ENCODE measurements at places on chromosomes 12 and 14.

GRCh38 chr12:70733385-70733784 lies 96.2 kb upstream of the PTPRB start:
- no peak for DNase-seq

DNA sequence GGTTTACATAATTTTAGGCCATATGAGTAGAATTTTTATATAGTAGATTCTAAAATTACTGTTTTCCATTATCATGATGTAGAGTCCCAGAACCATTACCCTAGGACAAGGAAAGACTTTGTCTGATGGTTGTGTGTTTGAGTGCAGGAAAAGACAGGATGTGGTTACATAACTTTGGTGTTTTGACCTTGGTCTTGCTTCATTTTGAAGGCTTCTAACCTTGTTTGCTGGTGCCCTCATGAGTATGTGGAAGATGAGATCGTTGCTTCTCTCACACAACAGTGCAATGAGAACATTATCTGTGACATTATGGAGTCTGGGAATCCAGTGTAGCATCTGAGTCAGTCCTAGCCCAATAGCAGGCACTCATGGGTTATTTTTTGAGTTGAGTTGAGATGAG lies 106.2 kb downstream of the IGF1 start:
- DNase-seq: no peak

- peak; percentile 49 for DNase-seq
Measured at GRCh38 chr12:6959058-6959804, 8.1 kb downstream of the PTPN6 start.

DNA sequence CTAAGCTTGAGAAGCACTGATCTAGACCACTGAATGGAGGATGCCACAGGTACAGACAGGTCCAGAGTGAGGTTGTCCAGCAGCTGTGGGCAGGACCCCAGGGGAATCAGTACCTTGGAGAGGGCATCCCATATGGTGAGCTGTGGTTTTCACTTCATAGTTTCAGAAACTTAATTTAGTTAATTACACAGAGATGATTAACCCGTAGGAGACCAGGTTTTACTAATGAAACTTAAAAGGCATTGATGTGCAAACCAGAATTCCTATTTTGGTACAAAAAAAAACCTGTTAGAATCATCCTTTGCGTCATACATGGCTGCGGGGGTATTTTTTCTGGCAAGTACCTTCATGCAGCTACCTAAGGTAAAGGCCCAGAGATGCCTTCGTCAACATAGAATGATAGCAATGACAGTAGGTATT lies 159.3 kb downstream of the DACT1 start:
- no peak for DNase-seq

DNA sequence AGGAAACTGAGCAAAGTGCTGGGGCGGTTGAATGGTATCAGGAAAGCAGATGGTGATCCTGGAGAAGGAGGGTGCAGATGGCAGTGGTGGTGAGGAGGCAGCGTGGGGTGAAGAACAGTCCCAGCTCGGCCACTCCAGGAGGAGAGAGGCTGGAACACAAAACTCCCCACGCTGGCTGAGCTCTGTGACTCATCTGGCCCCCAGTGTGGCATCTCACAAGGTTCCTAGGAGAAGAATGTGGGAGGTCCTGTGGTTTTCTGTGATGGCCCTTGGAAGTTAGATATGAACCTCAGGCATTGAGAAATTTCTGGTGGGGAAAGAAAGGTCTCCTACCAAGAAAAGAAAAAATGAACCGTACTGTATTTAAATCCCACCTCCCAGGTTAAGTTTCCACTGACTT lies 8.0 kb upstream of the NRXN3 start:
- DNase-seq: no peak

GRCh38 chr12:71208053-71208685 lies 50.4 kb upstream of the TSPAN8 start:
- DNase-seq: no peak

DNA sequence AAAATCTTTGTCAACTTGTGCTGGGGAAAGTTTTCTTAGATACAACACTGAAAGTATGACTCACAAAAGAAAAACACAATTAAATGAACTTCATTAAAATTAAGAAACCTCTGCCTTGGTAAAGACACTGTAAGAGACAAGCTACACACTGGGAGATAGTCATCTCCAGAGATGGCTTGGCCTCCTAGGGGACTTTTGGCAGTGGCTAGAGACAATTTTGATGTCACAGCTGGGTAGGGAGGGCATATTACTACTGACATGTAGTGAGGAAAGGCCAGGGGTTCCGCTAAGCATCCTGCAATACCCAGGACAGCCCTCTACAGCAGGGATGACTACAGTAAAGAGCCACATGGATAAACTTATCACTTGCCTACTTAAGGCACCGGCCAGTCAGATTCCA lies 8.7 kb upstream of the RNASE4 start:
- DNase-seq: no peak

GRCh38 chr12:2551412-2551900 lies 243.3 kb upstream of the FKBP4 start:
- DNase-seq: no peak

GRCh38 chr12:68465227-68465626 lies 133.1 kb upstream of the MDM1 start:
- no peak for DNase-seq

DNA sequence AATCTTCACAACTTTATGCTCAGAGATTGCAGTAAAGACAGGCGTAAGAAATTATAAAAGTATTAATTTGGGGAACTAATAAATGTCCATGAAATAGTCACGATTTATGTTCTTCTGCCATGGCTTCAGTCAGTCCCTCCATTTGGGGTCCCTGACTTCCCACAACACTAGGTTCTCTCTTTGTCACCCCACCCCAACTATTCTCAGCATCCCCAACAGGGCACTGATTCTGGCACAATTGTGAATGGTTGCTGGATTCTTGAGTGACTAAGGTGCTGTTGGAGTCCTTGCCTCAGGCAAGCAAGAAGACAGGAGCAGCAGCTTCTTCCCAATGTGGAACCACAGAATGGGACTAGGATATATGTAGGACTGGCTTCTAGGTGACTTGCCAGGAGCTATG lies 15.3 kb downstream of the KRT76 start:
- no peak for DNase-seq

- no peak for DNase-seq
Measured at GRCh38 chr12:93563807-93564538, 8.5 kb upstream of the SOCS2 start.

DNA sequence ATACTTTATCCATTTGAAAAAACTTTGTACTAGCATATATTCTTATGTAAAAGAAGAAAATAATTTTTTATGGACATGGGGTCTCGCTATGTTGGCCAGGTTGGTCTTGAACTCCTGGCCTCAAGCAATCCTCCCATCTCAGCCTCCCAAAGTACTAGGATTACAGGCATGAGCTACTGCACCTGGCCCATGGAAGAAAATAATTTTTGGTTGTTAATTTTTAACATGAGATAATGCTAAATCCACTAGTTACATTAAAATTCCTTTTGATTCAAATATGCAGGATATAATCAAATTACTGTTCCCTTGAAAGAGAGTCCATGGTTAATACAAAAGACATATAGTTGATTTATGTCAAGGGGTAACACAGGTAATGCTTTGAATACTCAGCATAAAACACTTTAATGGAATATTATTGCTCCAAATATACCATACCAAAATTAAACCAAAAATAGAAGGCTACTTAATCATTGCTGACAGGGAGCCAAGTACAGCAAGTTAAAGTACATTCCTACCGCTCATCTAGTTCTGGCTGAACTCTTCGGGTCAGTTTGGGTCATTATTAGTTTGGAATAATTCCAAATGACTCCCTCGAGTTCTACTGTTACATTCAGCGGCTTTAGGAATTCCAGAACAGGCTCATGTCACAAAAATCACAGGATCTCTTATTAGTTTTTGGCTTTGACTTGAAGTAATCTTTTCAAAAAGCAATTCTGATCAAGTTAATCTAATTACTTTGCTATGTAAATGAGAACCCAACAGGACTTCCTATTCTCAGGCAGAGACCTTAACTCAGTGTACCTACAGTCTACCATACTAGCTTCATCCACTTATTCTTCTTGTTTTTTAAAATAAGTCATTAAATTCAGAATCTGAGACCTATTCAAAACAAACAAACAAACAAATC lies 6.1 kb downstream of the SOS2 start:
- no peak for DNase-seq

DNA sequence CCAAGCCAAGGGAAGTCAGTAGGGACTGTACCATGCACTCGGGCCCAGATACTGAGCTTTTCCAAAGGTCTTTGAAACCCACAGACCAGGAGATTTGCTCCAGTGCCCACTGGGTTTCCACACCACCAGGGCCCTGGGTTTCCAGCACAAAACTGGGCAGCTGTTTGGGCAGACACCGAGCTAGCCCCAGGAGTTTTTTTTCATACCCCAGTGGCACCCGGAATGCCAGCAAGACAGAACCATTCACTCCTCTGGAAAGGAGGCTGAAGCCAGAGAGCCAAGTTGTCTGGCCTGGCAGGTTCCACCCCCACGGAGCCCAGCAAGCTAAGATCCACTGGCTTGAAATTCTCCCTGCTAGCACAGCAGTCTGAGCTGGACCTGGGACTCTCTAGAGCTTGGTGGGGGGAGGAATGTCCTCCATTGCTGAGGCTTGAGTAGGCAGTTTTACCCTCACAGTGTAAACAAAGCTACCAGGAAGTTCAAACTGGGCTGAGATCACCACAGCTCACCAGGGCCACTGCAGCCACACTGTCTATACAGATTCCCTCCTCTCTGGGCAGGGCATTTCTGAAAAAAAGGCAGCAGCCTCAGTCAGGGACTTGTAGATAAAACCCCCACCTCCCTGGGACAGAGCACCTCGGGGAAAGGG lies 793.7 kb downstream of the RPS29 start:
- DNase-seq: no peak

DNA sequence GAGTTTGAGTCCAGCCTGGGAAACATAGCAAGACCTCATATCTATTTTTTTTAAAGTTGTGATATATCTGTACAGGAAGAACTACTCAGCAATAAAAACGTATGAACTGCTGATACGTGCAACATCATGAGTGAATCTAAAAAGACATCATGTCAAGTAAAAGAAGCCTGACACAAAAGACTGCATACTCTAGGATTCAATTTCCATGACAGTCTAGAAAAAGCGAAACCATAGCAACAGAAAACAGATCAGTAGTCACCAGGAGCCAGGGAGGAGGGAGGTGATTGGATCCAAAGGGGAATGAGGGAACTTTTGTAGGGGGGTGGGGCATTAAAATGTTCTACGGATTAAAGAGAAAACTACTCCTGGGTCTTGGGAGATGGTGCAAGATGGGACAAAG lies 8.7 kb upstream of the RGS6 start:
- no peak for DNase-seq

DNA sequence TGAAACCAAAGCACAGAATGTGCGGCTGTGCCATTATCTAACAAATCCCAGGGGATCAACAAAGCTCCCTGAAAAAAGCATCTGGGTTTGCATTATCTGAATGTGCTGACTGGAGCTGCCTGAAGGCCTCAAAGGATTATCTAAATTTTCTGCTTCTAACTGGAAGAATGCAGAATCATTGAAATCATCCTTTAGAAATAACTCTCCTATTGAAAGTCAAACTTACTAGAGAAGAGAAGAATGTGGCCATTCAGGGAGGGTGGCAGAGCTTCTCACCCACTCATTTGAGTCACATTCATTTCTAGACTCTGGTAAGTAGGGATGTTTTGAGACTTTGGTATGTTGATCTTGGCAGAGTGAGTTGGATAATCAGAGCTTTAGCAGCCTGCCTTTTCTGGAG lies 220.6 kb upstream of the RGS6 start:
- DNase-seq: no peak

- peak; percentile 45 for DNase-seq
Measured at GRCh38 chr14:97456958-97457357, 659.8 kb downstream of the VRK1 start.

GRCh38 chr12:26782372-26783130 lies 50.4 kb downstream of the ITPR2 start:
- no peak for DNase-seq

- peak; percentile 18 for DNase-seq
Measured at GRCh38 chr14:89767861-89768268, 186.7 kb downstream of the EFCAB11 start.

- DNase-seq: no peak
Measured at GRCh38 chr14:24712909-24713308, 78.9 kb upstream of the GZMB start.

Measured in activated naive CD4-positive, alpha-beta T cell (primary cell).